ENCODE measurements at places on chromosomes 4 and X.

- peak; percentile 23 for DNase-seq
Observed at GRCh38 chrX:148500423-148501385, at the start of gene AFF2. Gene AFF2 (plus strand): TSS chrX:148500617. CDS start chrX:148501098, 481 bp downstream.

- DNase-seq = no peak
Observed at GRCh38 chr4:119206178-119206577, 6.3 kb upstream of the USP53 start.

GRCh38 chrX:78693536-78693935, 34.4 kb upstream of the RTL3 start:
- DNase-seq = no peak

DNA sequence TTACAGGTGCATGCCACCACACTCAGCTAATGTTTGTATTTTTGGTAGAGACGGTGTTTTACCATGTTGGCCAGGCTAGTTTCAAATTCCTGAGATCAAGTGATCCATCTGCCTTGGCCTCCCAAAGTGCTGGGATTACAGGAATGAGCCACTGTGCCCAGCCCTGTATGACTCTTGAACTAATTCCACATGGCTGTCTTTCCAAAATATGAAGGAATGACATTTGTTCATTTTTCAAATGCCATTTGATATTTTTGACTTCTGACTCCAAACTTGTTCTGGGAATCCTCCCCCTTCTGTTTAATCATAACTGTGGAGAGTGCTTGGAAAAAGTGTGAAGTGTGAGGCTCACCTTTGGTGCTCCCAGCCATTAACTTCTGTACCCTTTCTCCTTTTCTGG, 119.2 kb downstream of the NHS start:
- no peak for DNase-seq

GRCh38 chrX:149938881-149939654, 777 bp upstream of the EOLA2 start:
- DNase-seq = peak; percentile 74

- DNase-seq = no peak
Observed at GRCh38 chr4:3040452-3041191, 33.7 kb downstream of the HTT-AS start.

GRCh38 chr4:169840554-169840953, 82.8 kb upstream of the HPF1 start:
- no peak for DNase-seq

GRCh38 chr4:171667906-171668305, 145.3 kb upstream of the GALNTL6 start:
- DNase-seq = no peak

DNA sequence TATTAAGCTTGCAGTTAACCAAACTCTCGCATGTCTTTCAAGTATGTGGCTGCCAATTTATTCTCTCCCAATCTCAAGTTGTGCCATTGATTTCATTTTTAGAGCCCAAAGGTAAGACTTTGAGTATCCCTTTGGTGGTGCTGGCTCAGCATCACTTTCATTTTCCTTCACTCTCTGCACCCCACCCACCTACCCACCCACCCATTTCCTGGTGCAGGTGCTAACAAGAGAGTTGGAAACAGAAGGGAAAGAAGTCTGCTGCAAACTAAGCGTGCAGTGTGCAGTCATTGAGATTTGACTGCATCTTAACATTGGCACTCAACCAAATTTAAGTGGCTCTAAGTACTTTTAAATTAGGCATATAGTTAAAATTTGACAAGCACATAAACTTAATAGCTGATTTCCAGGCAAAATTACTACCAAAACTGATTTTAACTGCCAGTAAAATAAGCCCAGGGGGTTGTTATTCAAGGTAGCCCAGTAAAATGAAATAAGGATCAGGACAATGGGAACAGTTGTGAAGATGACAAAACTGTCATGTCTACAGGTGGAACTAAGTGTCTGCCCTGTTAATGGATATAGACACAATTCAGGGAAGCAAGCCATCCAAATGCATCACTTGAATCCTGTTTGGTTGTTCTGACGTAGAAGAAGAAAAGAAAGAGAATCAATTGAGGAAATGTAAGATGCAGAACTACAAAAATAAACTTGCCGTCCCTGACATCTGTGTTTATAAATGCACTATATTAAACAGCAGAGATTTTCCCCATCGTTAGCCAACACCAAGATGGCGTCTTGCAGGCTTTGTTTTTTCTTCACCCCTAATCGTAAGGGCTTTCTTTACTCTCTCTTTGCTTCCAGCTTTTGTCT, 184.2 kb downstream of the KDR start:
- DNase-seq = no peak

- DNase-seq = no peak
Observed at GRCh38 chrX:5771441-5771840, 457.2 kb downstream of the NLGN4X start.

DNA sequence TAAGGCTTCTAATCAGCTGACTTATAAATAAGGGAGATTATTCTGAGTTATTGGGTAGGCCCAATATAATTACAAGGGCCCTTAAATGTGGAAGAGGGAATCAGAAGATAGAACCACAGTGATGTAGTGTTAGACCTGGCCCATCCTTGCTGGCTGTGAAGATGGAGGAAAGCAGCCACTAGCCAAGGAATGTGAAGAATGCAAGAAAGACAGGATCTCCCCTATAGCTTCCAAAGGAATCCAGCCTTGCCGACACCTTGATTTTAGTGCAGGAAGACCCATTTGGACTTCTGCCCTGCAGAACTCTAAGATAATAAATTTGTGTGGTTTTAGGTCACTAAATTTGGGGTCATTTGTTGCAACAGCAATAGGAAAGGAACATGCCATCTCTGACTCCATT, 150.6 kb downstream of the SPATA18 start:
- no peak for DNase-seq

- no peak for DNase-seq
Observed at GRCh38 chr4:82578935-82579334, 17.1 kb upstream of the TMEM150C start.

DNA sequence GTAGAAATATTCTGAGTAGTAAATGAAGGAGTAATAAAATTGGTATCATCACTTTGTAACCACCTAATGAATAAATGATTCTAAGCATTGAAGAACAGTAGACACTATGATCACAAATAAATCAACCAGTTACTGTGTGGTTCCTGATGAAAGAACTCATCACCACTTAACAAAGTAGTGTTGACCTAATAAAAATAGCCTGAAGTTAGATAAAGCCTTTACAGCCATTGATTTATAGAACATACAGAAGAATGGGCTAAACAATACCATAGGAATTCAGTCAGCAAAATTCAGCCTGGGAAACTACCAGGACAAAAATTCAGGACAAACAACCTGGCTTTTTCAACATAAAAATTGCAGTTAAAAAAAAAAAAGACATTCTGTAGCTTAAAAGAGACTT, 9.0 kb downstream of the SLC30A9 start:
- no peak for DNase-seq

DNA sequence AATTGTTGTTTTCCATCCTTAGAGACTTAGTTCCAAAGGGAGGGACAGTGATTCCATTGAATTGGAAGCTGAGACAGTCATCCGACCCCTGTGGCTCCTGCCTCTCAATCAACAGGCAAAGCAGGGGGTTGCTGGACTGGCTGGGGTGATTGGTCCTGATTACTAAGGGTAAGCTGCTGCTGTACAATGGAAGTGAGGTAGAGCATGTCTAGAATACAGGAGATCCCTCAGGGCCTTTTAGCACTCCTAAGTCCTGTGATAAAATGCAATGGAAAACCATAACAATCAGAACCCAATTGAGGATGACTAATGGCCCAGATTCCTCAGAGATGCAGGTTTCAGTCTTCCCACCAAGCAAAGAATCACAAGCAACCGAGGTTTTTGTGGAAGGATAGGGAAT, 127.6 kb downstream of the AASDH start:
- no peak for DNase-seq

GRCh38 chr4:76270244-76271175, 19.0 kb downstream of the FAM47E start:
- DNase-seq = no peak
